ENCODE measurements at places on chromosomes 5 and 9.

- no peak for DNase-seq
Measured at GRCh38 chr9:38185647-38186403, 116.8 kb upstream of the SHB start.

DNA sequence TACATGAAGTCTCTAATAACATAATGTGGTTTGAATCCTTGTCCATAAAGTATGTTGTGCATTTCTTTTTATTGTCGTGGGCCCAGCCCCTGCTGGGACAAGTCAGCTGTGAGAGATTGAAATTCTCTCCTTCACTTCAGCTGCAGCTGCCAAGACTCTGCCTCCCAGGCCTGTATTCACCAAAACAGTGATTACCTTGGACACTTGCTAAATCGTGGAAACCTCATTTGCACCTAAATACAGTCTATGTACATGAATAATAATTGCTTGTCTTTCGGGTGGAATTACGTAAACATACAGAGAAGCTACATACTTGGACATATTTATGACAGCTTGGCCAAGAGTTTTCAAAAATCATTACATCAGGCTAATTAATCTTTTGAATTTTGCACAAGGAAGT is 898.5 kb upstream of the SEMA6A start:
- DNase-seq: no peak

GRCh38 chr9:85483208-85483607 is 258.5 kb downstream of the AGTPBP1 start:
- DNase-seq: no peak

- no peak for DNase-seq
Measured at GRCh38 chr5:151937851-151938250, 13.2 kb upstream of the GLRA1 start.

GRCh38 chr5:104018299-104018698 is 455.7 kb upstream of the NUDT12 start:
- no peak for DNase-seq

DNA sequence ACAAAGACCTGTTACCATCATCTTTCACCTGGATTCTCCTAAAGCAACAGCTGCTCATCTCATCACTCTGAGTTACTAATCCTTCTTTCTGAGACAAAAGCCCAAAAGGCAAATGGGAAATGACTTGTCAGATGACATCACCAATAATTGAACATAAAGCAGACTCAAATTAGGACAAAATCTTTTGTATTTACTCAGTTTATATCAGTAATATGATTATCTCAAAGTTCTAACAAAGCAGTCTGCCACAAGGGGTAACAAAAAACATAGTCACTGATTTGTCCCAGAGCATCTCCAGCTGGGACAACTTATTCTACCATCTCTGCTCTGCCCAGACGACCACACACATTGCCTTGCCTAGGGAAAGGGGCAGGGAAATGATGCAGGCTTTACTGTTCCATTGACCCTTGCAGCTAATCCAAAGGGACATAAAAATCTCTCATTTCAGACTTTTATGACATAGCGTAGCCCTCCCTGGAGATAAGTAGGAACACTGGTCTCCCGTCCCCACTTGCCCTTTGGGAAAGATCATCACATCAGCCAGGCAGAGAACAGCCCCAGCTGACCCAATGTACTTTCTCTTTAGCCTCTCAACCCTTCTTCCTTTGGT is 249.5 kb upstream of the PTGER4 start:
- no peak for DNase-seq

GRCh38 chr5:66694036-66694435 is 97.8 kb downstream of the MAST4 start:
- DNase-seq: no peak

GRCh38 chr5:6719896-6720560 is 6.8 kb downstream of the TENT4A start:
- peak; percentile 42 for DNase-seq

DNA sequence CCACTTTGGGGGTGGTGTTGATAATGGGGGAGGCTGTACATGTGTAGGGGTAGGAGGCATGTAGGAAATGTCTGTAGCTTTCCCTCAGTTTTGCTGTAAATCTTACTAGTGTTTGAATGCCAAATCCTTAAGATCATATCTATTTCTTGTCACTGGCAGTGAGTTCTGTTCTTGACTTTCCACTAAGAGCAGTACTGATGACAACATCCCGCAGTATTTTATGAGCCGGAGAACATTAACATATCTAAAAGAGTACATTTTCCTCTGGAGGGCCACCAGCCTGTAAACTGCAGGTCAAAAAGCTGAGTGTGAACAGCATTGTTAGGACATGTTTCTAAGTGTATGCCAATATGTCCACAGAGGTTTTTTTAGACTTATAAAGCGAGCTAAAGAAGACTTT is 2.5 kb upstream of the HSPB3 start:
- no peak for DNase-seq

- no peak for DNase-seq
Measured at GRCh38 chr5:56817263-56818014, 2.1 kb downstream of the MAP3K1 start.

DNA sequence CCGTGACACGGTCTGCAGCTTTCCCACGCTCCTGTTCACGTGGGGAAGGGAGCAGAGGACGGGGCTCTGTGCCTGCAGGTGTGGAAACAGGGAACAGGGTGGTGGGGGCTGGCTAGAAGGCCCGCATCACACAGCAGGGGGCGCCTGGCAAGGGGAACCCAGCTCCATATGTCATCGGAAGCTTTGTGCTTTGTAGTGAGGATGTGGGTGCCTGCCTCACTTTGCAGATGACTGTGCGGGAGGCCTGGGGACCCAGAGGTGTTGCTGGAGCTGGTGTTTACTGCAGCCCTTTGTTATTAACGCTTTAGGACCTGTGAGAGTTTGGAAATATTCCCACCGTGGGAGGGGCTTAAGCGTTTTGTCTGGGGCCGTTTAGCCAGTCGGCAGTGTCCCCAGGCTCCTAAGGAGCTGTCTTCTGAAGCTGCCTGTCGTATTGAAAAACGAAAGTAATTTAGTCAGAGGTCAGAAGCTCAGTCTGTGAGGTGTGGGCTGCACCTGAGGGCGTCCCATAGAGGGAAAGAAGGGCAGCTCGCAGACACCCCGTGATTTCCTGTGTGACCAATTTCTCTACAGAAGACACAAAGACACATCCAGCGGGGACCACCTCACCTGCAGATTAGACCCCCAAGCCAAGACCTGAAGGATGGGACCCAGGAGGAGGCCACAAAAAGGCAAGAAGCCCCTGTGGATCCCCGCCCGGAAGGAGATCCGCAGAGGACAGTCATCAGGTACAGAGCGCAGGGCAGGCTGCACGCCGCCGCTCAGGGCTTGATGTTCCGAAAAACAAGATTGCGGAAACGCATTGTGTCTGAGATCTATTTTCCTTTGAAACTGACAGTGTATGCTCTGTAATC is 9.1 kb downstream of the MAN1B1 start:
- DNase-seq: peak; percentile 89

Data from CD8-positive, alpha-beta T cell (primary cell).